ENCODE measurements at places on chromosomes 7 and 10.

GRCh38 chr10:70333268-70333667, 49.2 kb downstream of the LRRC20 start:
- no peak for DNase-seq

DNA sequence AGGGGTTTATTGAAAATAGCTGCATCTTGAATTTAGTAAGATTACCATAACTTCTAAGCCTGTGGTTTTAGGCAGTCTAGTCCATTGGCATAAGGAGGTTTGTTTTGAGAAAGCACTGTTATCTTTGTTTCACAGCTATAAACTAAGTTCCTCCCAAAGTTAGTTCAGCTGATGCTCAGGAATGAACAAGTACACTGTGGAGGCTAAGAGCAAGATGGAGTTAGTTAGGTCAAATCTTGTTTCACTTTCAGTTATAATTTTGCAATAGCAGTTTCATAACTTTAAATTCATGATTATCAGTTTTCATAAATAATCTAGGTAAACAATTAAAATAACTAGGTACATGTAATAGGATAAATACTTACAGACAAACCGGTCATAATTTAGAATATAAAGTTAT, 15.4 kb downstream of the SEC61G start:
- DNase-seq, result no peak

GRCh38 chr10:110446954-110447608, 50.6 kb upstream of the DUSP5 start:
- no peak for DNase-seq

GRCh38 chr7:35681231-35682029, 13.5 kb downstream of the HERPUD2 start:
- no peak for DNase-seq

- DNase-seq, result no peak
Measured at GRCh38 chr10:121071901-121072300, 220.7 kb downstream of the WDR11 start.

DNA sequence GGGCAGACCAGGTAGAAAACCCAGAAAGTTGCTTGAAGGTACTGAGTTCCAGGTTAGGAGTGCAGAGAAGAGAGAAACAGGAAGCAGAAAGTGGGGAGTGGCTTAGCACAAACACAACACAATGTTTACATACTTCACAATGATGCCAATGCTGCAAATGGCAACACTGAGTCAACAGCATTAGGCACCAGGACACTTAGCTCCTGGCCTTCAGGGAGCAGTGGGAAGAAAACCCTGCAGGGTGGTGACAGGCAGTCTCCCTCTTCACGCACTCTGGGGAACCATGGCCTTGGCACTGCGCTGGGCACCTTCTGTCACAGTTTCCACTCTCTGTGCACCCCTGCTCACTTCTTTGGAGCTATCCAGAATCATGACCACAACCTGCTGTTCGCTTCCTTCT, 7.3 kb downstream of the ICA1 start:
- no peak for DNase-seq

DNA sequence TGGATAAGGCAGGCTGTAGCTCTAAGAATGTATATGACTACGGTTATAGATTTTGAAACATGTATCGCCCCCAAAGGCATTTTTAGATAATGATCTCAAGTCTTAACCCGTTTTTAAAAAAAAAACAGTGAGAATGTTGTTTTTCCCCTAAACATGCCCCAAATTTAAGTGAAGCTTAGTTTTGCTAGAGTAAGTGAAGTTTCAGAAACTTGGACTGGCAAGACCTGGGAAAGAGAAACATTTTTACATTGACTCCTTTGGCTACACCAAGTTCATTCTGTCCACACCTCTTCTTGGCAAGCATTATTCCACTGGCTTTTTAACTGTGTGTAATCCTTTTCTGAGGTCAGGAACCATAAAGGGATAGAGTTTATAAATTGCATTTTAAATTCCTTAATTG, 216.7 kb upstream of the CELF2 start:
- DNase-seq, result no peak

DNA sequence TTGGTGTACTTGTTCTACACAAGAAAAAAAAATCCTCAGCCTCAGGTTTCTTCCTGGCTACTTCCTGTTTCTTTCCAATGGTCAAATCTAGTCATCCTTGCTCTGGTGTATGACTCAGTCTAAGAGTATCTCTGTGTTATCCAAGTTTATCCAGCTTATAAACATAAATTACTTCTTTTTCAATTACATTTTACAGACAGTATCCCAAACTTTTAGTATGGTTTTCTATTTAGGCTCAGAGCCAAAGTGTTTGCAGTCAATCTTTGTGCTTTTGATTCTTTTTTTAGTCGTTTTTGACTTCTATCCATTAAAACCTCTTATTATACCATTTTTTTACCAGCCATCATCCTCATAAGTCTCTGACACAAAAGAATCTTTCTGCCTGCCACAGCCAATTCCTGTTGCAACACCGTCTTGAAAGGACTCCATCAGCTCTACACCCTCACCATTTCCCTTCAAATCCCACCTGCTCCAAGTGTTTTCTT, 294.6 kb downstream of the PTEN start:
- no peak for DNase-seq

DNA sequence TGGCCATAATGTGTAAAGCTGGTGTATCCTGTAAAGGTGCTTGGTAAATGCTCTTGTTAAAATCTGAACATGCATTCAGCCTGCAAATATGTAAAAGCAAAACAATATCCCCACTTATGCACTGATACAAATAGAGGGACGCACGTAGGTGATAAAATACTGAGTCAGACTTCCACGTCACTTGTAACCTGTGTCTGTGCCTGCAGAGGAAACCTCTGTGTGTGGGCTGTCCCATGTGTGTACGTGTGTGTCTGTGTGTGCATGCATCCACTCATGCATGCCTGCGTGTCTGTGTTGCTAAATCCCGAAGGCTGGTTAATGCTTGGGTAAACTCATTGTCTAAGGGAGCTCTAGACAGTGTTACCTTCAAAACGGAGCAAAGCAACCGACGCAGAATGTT, 68.9 kb downstream of the KLF6 start:
- no peak for DNase-seq

DNA sequence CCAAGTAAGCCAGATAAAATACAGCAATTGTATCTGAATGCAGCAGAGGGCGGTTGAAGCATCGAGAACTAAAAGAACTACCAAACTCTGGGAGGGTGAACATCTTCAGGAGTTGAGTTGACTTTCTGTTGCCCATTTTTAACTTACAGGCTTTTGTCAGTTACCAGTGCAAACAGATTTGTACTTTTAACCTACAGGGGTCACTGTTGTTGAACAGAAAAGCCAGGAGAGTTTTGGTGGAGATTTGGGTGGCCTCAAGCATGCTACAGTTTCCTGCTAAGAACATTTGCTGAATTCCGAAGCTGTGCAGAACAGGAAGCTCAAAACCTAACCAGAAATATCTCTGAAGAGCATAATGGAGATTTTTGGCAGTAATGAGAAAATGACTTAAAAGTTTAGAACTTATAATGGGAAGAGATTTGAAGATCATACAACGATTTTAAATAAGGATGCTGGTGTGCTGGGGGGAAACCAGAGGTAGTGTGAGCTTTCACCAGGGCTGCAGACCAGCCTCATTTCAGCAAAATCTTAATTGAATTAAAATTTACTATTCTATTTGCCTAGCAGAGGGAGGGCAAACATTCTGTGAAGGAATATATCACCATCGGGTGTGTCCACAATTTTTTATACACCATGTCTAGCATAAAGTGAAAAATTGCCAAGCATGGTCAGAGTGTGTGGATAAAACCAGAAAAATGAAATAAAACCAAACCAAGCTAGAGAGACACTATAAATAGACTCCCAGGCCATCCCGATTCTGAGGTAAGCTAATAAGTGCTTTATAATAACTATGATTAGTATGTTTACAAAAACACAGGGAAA, 208.6 kb upstream of the CCDC6 start:
- DNase-seq, result peak; percentile 10

DNA sequence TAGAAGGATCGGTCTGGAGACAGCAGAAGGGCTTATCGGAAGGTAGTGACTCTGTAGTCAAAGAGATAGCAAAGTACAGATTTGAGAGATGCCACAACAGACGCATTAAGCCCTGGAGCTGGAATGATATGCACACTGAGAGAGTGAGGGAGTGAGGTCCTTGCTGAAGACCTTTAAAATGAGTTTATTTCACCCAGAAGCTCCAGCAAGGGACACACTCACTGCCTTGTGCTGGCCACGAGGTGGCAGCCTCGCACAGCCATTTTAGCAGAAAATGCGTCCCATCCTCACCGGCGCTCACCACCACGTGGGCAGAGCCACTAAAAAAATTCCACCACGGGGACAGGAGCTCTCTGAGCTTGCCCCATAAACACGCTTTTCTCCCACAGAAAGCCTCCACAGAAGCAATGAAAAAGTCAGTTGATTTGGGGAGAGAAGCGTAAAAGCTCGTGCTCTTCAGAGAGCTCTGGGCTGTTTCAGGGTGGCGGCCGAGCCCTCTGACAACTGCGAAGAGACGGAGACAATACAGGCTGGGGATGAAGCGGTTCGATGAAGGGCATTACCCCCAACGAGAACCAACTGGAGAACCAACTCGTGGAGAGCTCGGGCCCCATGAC, 163.0 kb upstream of the KLF14 start:
- DNase-seq, result peak; percentile 82

DNA sequence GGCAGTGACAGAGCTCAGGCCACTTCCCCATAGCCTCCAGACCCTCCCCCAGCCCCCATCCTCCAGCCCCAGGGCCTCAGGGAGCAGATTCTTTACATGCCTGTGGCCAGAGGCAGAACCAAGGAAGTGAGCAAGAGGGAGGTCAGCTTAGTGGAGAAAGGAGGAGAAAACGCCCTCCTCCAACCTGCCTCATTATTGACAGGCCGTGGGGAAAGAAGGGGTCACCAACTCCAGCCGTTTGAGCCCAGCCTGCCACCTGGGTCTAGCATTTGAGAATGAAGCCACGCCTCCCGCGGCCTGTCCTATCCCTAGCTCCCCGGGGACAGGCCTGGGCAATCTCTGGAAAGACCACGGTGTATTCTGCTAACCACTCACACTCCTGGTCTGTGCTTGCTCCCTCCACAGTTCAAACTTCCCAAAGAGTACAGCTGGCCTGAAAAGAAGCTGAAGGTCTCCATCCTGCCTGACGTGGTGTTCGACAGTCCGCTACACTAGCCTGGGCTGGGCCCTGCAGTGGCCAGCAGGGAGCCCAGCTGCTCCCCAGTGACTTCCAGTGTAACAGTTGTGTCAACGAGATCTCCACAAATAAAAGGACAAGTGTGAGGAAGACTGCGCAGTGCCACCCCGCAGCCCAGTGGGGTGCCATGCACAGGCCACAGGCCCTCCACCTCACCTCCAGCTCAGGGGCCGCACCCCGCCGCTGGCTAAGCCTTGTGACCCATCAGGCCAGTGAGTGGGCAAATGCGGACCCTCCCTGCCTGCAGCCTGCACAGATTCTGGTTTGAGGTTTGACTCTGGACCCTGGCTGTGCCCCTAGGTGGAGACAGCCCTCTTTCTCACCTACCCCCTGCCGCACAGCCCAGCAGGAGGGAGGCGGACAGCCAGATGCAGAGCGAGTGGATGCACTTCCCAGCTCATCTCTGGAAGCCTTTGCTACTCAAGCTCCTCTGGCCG, 14.3 kb upstream of the TRIM8 start:
- DNase-seq, result no peak

GRCh38 chr10:14751921-14752320, 22.8 kb downstream of the FAM107B start:
- no peak for DNase-seq

- no peak for DNase-seq
Measured at GRCh38 chr10:4770801-4771553, 55.0 kb upstream of the AKR1E2 start.

Data from putamen (tissue), 1 donor.